ENCODE measurements at places on chromosomes 12 and 14.
A peak's percentile ranks its signal among the peaks of the same experiment; 100 is the strongest.

DNA sequence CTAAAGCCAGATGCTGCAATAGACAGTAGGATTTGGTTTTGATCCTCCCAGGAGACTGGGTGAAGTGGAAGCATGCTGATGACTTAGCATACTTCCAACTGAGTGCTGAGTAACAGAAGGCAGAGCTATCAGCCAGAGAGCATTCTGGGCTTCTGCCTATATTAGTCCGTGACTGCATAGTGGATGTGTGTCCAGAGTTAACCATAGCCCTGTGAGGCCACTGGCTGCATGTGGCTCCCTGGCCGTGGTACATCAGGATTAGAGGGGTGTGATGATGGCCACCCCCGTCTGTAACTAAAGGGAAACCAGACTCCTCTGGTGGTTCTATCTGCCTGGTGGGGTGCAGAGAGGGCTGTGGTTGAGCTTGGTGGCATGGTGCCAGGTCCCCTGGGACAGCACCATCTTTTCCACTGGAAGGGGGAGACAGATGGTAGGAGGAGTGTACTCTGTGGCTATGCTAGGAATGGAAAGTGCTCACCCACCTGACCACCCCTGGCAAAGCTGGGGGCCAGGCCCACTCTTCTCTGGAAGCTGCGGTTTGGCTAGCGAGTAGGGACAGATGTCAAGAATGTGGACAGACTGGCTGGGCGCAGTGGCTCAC, 27.4 kb downstream of the ABCD4 start:
- peak; percentile 100 for DNase-seq

DNA sequence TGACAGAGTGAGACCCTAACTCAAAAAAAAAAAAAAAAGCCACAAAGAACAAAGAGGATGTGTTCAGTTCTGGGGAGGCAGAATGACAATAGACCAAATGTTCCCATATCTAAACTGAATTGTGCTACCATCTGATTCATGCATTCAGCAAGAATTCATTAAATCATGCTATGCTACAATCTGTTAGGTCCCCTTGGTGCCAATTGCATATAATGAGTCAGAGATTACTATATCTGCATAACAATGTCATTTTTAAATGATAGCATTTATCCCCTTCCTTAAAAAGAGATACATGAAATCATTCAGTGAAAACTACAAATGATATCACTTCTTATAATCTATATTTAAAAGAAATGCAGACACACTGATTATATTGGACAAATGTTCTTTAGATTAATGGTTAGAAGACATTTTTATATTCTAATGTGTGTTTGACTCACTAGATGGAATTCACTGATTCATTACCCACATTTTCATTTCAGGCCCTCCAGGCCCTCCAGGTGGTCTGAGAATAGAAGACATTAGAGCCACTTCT, 207.6 kb upstream of the PDZRN4 start:
- DNase-seq = no peak

- no peak for DNase-seq
Observed at GRCh38 chr12:20283482-20283881, 84.9 kb upstream of the PDE3A start.

DNA sequence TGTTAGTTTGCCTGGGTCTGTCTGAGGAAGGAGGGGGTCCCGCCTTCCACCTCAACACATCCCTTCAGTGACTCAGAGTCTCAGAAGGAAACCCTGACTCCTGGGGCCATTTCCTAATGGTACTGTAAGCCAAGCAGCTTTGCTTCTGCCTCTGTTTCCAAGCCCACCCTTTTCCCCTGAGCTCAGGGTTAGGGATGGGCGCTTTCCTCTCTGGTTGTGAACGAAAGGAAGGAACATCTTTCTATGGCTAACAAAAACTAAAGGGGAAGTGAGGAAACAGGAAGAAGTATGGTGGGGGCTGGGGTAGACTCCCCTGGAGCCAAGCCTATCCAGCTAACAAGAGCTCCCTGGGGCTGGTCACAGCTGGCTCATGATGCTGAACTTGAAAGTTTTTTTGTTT, 11.6 kb upstream of the UNC119B start:
- no peak for DNase-seq

DNA sequence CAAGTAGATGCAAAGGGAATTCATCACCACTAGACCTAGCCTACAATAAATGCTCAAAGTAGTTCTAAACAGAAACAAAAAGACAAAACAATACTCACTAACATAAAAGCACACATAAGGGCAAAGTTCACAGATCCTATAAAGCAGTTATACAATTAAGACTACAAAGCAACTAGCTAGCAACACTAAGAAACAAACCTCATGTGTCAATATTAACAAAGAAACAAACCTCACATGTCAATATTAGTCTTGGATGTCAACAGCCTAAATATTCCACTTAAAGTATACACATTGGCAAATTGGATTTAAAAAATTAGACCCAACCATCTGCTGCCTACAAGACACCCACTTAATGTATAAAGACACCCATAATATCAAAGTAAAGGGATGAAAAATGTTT, 152.7 kb downstream of the KCNK10 start:
- peak; percentile 15 for DNase-seq

GRCh38 chr12:52035190-52035589, 16.1 kb upstream of the NR4A1 start:
- no peak for DNase-seq

- DNase-seq = no peak
Observed at GRCh38 chr14:54253195-54253947, 143.4 kb upstream of the CDKN3 start.

DNA sequence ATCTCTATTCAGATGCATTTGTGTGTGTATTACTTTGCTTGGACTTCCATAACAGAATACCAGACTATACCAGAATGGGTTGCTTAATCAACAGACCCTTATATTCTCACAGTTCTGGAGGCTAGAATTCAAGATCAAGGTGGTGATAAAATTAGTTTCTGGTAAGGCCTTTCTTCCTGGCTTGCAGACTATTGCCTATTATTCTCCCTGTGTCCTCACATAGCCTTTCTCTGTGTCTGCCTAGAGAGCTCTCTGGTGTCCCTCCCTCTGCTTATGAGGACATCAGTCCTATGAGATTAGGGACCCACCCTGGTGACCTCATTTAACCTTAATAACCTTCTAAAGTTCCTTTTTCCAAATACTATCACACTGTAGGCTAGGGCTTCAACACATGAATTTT, 106.0 kb downstream of the FAR2 start:
- DNase-seq = no peak

GRCh38 chr12:92987846-92988621, 58.9 kb upstream of the EEA1 start:
- no peak for DNase-seq

Measured in NCI-H524 (cell line).